ENCODE measurements at places on chromosomes 11 and 22.

DNA sequence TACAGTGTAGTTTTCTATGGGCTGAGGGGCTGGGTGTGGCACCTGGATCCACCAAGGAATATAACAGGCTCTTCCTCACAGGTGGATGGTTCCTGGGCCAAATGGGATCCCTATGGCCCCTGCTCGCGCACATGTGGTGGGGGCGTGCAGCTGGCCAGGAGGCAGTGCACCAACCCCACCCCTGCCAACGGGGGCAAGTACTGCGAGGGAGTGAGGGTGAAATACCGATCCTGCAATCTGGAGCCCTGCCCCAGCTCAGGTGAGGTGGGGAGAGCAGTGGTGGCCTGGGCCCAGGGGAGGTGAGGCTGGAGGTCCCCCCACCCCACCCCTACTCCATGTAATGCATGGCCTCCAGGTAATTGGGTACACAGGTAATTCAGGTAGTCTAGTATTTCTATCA, 20.7 kb downstream of the ADAMTS15 start:
- DNase-seq = no peak

DNA sequence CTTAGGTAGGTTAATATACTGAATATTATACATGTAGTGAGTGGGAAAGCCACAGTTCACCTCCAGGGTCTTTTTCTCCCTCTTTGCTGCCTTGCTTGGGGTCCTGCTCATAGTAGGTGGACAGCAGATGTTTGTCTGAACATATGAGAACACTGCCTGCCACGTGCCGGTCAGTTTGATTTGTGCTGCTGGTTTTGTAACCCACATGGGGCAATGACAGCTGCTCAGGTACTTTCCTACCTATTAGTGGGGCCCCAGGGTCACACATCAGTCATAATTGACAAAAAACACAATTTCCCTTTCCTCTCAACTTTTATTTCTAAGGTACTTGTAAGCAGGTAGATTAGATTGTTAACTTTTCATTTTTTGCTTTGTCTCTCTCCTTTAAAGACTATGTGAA, 43.8 kb downstream of the BMAL1 start:
- no peak for DNase-seq

GRCh38 chr11:78995171-78995570, 420.5 kb upstream of the NARS2 start:
- DNase-seq = no peak

- peak; percentile 35 for DNase-seq
Observed at GRCh38 chr11:124970925-124971324, 16.9 kb downstream of the CCDC15 start.

DNA sequence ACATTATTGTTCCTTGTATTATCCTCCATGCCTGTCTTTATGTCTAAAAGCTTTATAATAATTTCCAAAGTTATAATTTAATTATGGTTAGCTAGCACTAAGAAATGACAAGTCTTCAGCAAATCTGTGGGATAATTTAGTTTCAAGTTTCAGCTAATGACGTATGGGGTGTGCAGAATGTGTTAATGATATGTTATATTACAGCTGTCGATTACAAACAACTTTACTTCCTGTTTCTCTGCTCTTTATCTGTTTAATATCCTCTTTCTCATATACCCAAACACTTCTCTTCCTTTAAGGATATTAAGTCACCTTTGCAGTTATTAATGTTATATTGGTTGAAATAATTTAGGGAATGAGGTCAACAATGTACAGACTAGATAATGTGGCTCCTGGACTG, 161.8 kb downstream of the CASP12 start:
- no peak for DNase-seq

DNA sequence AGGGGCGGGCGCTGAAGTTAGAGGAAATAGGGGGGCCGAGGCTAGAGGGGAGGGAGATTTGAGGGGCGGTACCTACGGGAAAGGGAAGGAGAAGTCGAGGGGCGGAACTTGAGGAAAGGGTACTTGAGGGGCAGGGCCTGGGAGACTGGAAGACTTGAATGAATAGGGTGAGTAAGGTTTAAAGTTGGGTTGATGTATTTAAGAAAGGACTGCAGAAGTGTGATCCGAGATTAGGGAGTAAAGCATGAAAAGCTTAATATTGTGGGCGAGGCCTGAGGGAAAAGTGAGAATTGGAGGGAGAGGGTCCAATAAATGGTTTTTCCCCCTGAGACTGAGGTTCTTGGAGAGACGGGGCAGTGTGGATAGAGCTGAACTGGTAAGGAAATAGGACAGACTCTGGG, 723 bp downstream of the HSCB start:
- DNase-seq = no peak

GRCh38 chr22:24417200-24417599, 10.2 kb upstream of the ADORA2A start:
- no peak for DNase-seq

DNA sequence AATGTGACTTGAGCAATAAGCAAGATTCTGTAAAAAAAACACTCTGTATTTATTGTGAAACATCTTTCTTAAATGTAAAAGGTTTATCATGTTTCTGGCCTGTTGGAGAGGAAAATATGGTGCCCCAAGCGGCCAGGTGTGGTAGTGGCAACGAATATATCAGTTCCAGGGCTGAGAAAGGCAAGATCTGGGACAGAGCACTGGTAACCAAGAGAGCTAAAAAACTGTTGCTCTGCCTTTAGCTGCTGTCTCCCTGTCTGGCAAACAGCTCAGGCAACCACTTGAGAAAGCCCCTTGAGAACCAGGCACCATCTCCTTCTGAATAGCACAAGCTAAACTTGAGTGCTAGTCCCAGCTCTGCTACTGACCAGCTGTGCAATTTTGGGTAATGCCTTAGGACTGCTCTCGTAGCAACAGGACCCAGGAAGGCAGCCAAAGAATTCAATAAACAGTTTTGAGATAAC, 129.9 kb downstream of the KCNC1 start:
- DNase-seq = no peak

DNA sequence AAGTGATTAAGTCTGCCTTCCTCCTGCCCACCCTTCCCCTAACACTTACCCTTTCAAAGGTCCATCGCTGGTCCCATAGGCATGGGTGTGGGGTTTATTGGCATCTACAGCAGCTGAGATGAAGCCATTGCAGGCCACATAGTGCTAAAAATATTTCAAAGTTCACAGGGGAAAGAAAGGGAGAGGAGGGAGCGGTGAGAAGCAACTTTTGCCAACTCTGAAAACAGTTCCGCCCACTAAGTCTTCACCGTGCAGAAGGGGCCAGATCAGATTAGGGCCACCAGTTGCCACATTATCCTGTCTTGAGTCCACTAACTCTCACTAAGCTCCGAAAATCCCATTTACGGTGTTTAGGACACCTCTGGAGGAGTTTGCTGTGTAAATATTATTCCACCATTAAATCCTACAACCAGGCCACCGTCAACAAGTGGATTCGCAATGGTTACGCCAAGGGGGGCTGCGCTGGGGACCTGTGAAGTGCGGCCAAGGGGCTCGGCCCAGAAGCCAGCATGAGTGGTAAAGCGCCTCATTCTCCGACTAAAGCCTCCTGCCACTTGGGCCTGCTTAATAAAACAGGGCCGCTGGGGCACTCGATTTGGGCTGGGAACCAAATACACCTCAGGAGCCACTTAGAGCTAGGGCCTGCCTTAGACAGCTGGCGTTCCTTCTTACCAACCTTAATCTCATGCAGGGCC, 534.9 kb downstream of the MIAT start:
- DNase-seq = no peak

DNA sequence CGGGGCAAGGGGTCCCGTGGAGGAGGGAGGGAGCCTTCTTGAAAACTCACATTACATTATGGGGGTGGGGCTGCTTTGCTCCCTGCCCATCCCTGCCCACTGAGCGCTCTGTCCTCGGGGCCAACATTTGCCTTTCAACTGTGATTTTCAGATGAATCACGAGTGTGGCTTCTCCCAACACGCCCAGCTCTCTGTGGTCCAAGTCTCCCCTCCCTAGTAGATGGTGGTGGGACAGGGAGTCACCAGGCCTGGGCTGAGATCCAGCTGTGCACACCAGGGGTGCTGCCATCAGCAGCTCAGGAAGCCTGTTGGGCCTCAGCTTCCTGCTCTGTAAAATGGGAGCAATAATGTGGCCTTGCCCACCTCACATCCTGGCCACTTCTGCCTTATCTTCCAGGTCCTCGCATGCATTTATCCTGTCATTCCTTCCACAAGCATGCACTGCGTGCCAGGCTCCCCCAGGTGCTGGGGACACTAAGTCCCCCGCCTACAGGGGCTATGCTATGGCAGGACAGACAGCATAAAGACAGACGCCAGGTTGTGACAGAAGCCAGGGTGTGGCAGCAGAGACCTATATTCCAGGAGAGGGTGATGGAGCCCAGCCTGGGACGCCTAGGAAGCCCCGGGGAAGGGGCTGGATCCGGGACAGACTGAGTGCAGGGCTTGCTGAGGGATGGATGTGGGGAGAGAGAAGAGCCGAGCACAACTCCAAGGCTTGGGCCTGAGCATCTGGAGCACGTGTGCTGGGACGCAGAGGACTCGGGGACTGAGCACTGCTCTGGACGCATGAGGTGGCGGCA, 30.5 kb downstream of the NFAM1 start:
- no peak for DNase-seq

GRCh38 chr22:28978158-28978557, 83.5 kb downstream of the C22orf31 start:
- DNase-seq = peak; percentile 53

DNA sequence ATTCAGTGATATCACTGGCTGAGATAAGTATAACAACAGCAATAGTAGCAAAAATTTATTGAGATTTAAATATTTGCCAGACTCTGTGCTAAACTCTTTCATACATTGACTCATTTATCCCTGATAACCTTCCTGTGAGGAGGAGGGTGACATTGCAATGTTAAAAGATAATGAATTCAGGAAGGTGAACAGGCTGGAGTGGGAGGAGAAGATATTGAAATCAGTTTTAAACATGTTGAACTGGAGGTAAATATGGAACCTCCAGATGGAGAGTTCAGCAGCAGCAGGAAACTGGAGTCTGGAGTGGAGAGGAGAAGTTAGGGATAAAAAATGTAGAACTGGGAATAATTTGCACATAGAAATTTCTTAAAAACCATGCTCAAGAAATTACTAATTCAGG, 142.0 kb upstream of the FAT3 start:
- DNase-seq = no peak

- peak; percentile 74 for DNase-seq
Observed at GRCh38 chr11:75547617-75548058, 14.4 kb upstream of the SERPINH1 start.

DNA sequence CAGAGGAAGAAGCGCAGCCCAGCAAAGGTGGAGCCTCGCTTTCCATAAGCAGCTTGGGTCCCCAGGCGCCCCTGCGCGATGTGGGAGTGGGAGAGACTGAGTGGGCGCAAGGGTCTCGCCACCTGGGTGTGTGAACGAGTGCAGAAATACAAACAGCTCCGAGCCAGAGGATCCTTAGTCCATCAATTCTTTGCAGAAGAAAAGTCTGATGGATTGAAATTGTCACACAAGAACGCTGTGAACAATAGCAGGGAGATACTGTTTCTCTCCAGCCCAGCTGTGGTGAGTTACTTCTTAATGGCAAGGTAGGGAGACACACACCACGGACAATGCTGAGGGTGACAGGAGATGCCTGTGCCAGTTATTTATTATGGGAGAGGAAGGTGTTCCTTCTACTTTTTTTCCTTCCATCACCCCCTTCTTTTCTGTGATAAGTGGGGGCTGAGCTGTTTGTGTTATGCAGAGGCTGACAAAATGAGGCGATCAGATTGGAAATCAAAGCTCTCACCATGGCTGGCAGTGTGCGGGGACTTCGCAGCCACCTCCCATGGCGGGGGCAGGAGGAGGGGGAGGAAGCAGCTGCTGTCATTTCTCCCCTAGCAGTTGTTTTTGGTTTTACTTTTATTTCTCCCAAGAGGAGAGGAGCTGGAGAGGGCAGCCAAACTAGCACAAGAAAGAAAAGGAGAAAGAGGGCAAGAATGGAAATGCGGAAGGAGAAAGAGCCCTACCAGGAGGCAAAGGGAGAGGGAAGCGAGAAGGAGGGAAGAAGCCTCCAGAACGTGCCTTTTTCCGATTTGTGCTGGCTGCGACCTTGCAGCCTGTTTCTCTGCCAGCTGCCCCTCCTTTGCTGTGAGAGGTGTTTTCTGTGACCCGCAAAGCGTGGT, 755.8 kb downstream of the NTM start:
- peak; percentile 62 for DNase-seq

GRCh38 chr11:60175860-60176275, 7.0 kb downstream of the MS4A6A start:
- no peak for DNase-seq

GRCh38 chr11:30411383-30411782, 88.5 kb downstream of the ARL14EP start:
- DNase-seq = no peak

DNA sequence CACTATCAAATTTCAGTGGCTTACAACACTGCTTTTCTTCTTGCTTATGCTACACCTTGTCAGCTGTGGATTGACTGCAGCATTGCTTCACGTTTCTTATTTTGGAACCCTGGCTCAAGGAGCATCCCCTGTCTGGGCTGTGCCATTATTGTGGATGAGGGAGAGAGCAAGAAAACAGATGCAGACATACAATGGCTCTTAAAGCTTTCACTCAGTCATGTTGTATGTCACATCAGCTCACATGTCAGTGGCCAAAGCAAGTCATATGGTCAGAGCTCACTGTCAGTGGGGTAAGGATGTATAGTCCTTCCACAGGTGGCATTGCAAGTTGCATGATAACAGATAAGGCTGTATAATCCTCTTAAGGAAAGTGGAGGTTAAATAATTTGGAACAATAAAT, 10.0 kb downstream of the ARHGEF12 start:
- DNase-seq = no peak

DNA sequence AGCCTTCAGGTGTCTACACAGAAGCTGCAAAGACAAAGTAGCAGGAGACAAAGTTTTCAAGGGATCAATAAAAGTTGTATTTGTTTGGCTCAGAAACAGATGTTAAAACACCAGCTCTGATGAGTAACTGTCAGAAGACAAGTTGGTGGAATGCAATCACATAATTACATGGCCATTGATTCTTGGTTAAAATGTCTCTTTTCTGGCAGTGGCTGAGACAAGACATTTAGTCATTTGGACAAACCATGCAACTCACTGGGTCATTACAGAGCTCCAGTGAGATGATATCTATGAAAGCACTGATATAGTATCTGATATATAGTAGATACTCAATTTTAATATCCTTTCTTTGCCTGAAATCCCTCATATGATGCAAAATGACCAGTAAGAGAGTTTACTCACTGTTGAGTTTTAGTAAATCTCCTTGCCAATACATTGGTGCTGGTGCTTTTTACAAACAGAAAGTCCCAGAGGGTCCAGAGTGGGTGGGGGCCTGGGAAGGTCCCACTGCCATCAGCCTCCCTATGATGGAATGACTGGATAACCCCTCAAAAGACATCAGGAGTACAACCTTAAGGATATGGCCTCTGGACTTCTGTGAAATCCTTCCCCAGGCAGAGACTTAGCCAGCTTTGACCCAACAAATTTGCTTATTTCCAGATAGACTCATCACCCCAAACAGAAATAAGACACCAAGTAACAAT, 95.0 kb downstream of the SLC1A2 start:
- DNase-seq = no peak

Measured in astrocyte of the spinal cord (primary cell).